ENCODE measurements at places on chromosomes 2 and 18.

DNA sequence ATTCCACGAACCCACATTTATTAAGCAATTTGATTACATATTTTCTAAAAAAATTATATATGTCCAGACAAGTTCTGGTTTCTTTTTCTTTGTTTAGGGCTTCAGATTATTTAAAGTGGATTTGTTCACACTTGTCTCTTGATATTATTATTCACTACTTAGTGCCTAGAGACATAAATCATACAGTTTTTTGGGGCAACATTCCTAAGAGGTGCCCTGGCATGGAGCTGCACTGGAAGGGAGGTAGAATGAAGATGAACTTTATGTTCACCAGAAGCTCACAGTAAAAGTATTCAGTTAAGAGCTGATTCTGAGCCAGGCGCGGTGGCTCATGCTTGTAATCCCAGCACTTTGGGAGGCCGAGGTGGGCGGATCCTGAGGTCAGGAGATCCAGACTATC is 762.7 kb upstream of the TMEFF2 start:
- no peak for DNase-seq

DNA sequence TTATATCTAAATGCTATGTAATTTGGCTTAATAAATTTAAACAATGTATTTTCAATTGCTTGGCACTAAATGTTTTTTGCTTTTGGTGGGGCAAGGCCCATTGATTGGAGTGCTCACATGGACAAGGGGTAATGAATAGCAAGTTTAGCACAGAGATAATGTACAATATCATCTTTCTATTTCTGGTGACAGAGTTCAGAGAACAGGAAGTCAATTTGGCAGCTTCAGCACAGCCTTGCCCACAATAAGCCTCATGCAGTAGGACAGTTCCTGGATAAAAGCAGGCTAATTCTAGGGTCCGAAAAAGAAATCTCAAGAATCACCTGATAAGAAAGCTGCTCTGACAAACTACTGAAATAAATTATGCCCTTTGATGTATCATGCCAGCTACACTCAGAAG is 443.9 kb upstream of the FSHR start:
- no peak for DNase-seq

- DNase-seq, result no peak
Observed at GRCh38 chr2:120933693-120934573, 198.3 kb downstream of the GLI2 start.

DNA sequence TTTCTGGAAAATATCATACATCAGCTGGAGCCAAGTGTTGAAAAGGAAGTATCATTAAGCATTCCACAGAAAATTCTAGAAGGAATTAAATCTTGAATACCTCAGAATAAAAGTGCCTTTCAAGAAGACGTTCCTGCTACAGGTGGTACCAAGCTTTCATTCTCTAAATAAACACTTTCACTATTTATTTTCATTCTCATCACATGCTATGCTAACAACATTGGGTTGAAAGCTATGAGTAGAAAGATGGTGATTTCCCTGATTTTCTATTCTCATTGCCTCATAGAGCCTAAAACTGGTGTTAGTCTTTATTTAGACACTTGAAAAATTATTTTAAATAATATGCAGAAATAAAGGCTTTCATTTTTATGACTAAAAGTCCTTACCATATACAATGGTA is 324.7 kb downstream of the LRP1B start:
- DNase-seq, result no peak

- no peak for DNase-seq
Observed at GRCh38 chr2:46351098-46351749, 54.0 kb downstream of the EPAS1 start.

DNA sequence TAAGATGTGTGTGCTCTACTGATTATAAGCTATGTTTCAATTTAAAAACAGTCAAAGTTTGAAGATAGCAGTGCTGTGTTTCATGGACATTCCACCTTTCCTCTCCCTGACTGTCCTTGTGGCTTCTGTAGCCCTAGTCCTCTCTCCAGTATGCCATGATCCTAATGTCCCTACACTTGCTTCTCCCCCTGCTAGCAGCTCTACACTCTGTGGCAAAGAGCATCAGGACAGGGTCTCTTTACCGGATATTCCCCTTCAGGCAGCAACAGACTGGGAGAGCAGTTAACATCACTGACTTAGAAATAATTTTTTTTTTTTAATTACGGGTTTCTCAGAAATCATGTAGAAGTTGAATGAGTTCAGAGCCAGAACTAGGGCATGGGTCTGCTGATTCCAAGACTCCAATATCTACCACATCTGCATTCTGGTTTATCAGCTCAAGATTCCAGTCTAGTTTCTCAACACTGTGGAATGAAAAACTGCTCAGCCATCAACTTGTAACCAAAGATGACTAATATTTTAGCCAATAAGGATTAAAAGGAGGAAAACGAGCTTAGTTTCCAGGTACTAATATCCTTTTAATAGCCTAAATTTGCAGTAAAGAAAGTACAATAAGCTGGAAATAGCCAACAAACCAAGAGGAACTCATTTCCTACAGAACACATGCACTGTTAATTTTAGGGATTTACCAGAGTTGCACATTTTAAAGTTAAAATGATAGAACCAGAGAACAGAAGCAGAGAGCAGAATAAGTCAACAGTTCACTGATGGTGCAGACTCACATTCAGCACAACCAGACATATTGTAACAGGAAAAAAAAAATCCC is 45.2 kb downstream of the TMEM131 start:
- DNase-seq, result no peak

- no peak for DNase-seq
Observed at GRCh38 chr2:236261452-236261851, 2.8 kb downstream of the ASB18 start.

DNA sequence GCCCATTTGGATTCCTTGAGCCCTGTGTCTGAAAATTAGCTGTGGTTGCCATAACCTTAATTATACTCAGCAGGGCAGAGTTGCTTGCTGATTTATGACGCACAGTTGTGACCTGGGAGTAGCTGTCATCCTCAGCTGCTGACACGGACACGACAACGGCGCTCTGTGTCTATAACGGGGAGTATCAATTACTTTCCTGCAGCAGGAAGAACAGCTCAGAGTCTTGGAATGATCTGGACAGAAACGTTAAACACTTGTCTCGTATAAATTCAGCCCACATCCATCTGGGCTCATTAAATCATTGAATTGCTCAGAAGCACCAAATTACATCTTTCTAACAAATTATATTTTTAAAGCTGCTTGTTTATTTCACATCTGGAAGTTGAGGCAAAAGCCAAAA is 116.3 kb downstream of the SEPTIN10 start:
- no peak for DNase-seq
